GM23338 (cell line): ENCODE measurements at places on chromosomes 4 and X.

DNA sequence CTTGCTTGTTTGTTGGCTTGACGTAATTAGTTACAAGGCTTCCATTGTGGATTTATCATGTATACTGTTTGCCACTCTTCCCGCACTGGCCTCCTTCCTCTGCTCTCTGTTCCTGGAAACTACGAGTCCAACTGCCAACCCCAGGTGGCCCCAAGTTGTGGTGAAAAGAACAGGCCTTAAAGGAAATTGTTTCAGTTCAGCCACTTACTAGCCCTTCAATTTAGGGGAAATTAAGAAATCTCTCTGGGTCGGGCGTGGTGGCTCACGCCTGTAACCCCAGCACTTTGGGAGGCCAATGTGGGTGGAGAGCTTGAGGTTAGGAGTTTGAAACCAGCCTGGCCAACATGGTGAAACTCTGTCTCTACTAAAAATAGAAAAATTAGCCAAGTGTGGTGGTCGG is 28.0 kb downstream of the RBM47 start:
- no peak for DNase-seq

GRCh38 chr4:116829187-116829586 is 256.2 kb downstream of the TRAM1L1 start:
- peak; percentile 12 for DNase-seq

DNA sequence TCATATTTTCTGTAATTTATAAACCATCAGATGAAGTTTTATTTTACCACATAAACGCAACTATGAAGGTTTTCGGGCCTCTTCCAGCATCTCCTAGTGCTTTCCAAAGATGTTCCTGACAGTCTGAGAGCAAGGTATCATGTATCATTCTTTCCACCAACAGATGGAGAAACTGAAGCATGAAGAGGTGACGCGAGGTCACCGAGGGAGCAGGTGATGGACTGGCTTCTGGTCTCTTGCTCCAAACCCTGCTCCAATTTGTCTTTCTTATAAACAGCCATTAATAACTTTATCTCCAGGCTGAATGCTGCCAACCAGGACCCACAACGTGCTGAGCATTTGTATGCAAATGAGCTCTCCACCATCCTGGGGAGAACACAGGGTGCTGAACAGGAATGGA is 86.3 kb upstream of the MAML3 start:
- no peak for DNase-seq

GRCh38 chrX:68938244-68939004 is 109.6 kb downstream of the EFNB1 start:
- DNase-seq, result no peak

DNA sequence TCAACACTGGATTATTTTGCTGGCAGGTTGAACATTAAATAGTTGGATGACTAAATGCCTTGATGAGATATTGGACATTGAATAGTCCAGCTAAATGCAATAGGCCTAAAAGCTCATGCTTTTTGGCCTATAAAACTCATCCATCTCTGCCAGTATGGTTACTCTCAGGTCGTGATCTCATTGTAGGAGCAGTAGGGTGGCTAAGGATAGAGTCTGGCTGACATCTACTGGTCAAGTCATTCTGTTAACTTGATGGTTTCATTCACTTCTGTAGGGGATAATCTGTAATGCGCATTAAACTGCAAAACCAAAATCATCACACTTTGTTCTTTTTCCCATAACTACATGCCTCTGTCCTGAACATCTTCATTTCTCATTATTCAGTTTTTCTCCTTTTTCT is 227.0 kb downstream of the DKK2 start:
- DNase-seq, result peak; percentile 35
